ENCODE measurements at places on chromosomes 3 and 15. TPM values are rescaled to one million over a fixed set of nuclear protein-coding genes. Genes with fewer than 3 reads are reported as not detected.

DNA sequence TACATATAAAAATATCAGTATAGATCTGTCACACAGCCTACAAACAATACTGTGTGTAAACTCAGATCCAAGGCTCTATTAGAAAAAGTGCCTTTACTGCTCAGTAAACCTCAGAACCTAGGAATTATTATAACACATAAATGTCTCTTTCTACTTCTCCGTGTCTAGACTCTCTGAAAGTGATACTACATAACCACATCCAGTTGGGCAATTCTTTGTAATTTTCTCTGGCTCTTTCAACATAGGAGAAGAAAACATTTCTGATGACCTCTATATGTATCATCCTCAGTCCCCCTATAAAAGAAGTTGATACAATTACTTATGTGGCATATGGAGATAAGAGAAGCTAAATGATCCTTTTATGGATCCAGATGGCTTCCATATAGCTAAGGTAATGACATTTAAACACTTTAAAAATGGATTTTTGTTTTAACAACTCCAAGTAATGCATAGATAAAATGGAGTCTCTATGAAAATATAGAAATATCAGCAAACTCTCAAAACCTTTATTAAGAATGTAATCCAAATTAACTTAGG, 104.5 kb downstream of the LSAMP start:
- DNase-seq = no peak

GRCh38 chr3:186342197-186342596, 19.8 kb downstream of the DGKG start:
- DNase-seq = no peak

GRCh38 chr15:48644827-48645557, 517 bp downstream of the FBN1 start:
- DNase-seq = no peak

The FSIP1 gene
- 0.36 TPM for total RNA-seq

GRCh38 chr15:91552555-91552954, 301.0 kb upstream of the SLCO3A1 start:
- no peak for DNase-seq

The KY gene
- total RNA-seq = not detected

DNA sequence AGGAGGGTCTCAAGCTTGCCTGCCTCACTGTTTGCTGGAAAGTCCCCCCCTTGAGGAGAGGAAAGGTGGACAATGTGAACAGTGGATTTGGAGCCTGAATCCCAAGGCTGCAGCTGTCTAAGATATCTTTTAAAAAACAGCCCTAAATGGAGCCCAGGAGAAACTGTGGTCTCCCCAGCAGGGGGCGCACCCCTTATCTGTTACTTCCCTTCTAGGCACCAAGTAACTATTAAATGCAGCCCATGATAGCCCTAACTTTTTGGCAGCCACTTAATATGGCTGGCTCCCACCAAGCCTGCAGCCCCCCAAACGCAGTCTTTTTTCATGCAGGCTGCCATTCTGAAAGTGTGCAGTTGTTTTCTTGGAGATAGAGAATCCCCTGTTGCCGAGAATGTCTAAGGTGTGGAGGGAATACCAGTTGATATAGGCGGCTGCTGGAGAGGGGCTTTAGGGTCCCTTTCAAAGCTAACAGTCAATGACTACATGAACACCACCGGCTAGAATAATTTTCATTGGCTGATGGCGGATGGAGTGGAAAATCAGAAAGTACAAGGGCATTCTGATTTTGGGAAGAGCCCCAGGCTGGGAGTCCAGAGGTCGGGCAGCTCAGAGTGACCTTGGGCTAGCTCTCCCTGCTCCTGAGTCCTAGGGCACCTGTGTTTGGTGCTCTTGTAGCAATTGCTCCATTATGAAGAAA, 1.3 kb downstream of the RHCG start:
- no peak for DNase-seq

GRCh38 chr3:65548848-65549625, 489.7 kb downstream of the MAGI1 start:
- no peak for DNase-seq

DNA sequence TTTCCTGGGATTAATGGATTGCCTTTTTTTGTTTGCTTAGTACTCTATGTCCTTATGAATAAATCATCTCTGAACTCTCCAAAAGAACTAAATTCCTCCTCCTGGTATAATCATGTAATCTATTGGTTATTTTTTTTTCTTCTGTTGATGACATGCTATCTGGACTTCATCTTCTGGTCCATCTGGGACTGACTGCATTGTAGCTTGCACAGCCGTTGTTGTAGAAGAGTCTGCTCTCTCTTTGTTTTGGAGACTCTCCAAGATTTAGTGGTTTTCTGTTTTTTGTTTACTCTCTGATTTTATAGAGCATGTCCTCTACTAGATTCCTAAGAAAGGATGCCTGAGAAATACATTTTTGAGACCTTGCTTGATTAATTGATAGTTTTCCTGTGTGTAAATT, 19.1 kb downstream of the IREB2 start:
- DNase-seq = no peak

GRCh38 chr3:187012609-187013051, 82.3 kb downstream of the ST6GAL1 start:
- DNase-seq = no peak

The ROBO2 gene
- 1.5 TPM for total RNA-seq

All from GM12878 (cell line).